Right ventricle myocardium superior (tissue), 1 donor: ENCODE measurements at places on chromosomes 4 and X. TPM values are rescaled to one million over a fixed set of nuclear protein-coding genes. Genes with fewer than 3 reads are reported as not detected.

Gene TCEAL5
- total RNA-seq: 0.32 TPM

Gene ARX
- not detected for total RNA-seq

Gene CFAP47
- not detected for total RNA-seq

Gene CHRDL1
- total RNA-seq: 2.9 TPM

Gene SMIM10
- total RNA-seq: 4.6 TPM

Gene SPANXC
- total RNA-seq: not detected

Gene CACNA1F
- total RNA-seq: 0.11 TPM

Gene AADAT
- 1.6 TPM for total RNA-seq
